ENCODE measurements at places on chromosomes 5 and 9.
A peak's percentile ranks its signal among the peaks of the same experiment; 100 is the strongest.

- peak; percentile 78 for DNase-seq
Measured at GRCh38 chr5:139752506-139753473, 42.8 kb upstream of the PSD2 start.

DNA sequence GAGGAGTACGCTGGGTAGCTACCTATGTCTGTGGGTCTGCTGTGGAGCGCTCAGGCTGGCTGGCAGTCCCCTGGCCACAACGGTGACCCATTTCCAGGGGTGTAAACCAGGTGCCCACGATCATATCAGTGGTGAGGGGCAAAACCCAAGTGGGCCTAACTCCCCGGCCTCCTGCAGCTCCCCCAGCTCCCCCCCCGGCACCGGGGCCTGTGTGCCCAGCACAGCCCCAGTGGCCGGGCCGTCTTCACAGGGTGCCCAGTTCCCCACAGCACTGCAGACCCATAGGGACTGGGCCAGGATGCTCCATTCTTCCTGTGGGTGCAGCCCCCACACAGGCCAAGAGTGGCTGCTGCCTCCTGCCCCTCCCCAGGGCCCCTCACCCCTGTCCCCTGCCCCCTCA lies 958 bp upstream of the LCN8 start:
- no peak for DNase-seq

DNA sequence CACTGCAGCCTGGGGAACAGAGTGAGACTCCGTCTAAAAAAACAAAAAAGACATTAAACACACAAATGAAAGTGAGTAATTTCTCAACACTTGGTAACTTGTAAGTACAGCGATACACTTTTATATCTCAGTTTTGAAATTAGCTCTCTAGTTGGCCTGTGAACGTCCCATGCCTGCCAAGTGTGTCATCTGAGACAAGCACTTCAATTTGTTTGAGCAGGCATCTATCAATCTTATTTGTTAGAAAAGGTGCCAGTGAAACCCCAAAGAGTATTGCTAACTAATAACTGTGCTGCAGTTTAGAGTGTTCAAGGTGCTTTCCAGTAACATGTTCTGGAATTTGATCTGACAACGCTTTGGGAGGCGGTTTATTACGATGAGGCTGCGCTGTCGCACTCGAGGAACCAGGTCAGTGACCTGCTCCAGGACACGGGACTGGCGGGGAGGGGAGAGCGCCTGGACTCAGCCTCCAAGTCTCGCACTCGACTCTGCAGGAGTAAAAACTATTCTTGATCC lies 1.1 kb upstream of the SPIN1 start:
- DNase-seq: no peak

DNA sequence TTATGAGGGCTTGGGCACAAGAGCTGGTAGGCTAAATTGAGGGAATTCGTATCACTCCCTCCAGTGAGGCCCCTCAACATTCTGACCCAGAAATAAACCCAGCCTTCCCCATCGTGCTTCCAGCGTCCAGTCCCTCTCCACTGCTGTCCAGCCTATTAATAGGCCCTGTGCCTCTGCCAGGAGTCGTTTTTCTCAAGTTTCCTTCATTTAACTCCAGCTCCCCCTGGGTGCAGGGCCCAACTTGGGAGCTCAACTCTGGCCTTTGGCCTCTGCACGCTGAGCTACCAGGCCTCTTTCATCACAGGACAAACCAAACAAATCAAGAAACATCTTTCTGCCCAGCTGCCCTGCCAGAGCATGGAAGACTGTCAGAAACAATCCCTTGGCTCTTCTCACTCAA lies 10.0 kb downstream of the HBEGF start:
- no peak for DNase-seq

GRCh38 chr9:38670542-38671371 lies 49.2 kb downstream of the FAM240B start:
- DNase-seq: no peak

GRCh38 chr5:11547730-11548129 lies 356.5 kb downstream of the CTNND2 start:
- DNase-seq: no peak

GRCh38 chr9:79623799-79624721 lies 52.3 kb downstream of the TLE4 start:
- DNase-seq: no peak

DNA sequence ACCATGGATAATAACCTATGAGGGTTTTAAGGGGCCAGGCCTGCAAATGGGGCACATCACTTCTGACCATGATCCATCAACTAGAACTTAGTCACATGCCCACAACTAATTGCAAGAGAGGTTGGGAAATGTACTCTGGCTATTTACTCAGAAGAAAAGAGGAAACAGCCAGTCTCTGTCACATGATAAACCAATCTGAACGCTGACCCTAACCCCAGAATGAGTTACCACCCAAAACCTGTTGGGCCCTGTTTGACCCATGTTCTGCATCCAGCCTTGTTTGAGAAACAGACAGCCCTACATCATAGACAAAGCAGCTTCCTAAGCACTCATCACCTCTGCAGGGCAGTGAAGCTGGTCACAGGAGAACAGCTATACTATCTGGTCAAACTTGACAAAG lies 5.8 kb downstream of the MACROH2A1 start:
- DNase-seq: no peak

GRCh38 chr5:81241961-81242648 lies 9.0 kb downstream of the CKMT2 start:
- DNase-seq: no peak

DNA sequence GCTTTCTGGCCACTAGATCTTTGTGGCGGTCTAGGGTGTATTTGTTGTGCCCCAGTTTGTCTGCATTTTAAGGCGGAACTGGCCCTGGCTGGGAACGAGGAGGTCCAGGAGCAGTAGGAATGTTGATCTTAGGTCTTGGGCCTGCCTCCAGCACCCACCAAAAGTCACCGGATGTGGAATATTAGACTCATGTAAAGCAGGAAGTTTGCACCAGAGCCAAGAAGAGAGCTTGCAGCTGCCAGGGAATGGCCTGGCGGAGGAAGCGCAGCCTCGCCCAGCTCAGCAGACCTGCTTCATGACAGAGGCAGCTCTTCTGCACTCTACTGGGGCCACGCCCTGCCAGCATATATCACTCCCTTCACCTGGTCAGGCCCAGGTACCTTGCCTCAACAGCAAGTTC lies 3.3 kb downstream of the GPX3 start:
- no peak for DNase-seq

DNA sequence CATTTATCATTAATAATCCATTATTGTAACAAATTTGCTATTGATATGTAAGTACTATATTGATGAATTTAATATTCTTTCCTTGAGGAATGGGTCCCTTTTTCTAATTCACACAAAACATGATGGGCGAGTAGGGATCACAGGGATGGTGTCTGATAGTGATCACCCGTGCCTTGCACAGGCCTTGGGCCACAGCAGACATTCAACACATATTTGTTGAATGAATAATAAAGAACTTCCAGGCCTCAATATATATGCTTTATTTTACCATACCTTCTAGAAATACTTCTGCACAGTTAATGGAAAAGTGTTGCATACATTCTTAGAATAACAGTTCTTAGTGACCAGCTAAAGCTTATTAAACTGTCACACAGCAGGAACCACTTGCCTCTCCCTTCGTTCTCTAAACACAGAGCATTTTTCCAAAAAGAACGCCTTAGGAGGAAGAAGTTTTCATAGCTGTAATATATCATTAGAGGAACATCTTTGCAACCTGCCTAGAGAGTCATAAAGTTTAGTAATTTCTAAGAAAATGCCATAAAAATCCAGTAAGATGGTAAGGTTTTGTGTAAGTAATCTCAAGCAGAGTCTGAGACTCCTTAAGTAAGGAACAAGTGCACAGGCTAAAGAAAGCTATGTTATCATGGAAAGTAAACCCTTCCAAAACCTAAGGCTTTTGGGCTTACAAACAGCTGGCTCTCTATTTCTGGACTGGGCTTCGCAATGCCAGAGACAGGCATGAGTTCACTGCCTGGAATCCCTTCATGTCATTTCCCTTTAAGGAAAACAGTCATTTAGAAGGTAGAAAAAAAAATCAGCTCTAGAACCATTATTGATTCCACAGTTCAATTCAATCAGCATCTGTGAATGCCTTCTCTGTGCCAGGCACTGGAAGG lies 17.7 kb downstream of the TTLL11 start:
- DNase-seq: peak; percentile 44

GRCh38 chr9:78927099-78927940 lies 630.4 kb downstream of the PSAT1 start:
- DNase-seq: no peak

DNA sequence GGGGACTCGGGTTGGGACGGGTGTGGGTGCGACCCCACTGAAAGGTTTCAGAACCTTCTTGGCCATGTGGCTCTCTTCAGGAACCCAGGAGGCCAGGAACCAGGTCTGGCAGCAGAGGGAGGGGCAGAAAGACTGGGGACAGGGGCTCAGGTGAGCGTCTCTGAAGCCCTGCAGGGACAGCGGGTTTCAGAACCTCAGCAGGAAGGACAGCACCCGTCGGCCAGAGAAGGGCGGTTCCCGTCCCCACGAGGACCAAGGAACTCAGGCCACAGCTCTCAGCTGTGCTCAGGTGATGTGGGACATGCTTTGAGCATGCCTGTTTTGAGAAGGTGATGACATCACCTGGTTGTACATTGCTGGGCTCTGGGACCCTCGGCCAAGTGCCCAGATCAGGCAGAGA lies 25.7 kb downstream of the SLC12A7 start:
- DNase-seq: no peak

GRCh38 chr9:5536684-5537083 lies 26.4 kb downstream of the PDCD1LG2 start:
- DNase-seq: no peak

- DNase-seq: peak; percentile 21
Measured at GRCh38 chr5:126445502-126446174, 22.4 kb downstream of the GRAMD2B start.

DNA sequence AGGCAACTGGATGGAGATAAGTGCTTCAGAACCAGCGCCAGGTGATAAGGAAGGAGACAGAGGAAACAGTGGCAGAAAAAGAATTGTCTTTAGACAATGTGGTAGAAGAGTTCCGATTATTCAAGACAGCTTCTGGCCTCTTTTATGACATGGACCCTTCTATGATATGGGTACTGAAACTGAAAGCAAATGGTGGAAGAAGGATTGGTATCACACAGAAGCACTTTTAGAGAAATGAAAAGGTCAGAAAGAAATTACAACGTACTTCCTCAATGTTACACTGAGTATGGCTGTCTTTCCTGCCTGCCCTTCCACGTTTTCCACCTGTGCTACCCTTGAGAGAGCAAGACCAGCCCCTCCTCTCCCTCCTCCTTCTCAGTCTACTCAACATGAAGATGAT lies 959.3 kb downstream of the DNAH5 start:
- DNase-seq: no peak

GRCh38 chr5:3489239-3489843 lies 106.3 kb upstream of the IRX1 start:
- DNase-seq: no peak

GRCh38 chr9:109499631-109500410 lies 1.7 kb upstream of the PTPN3 start:
- peak; percentile 49 for DNase-seq

- DNase-seq: no peak
Measured at GRCh38 chr9:33272061-33272460, 7.2 kb downstream of the CHMP5 start.

- no peak for DNase-seq
Measured at GRCh38 chr5:138935466-138935865, 60.3 kb upstream of the LRRTM2 start.

DNA sequence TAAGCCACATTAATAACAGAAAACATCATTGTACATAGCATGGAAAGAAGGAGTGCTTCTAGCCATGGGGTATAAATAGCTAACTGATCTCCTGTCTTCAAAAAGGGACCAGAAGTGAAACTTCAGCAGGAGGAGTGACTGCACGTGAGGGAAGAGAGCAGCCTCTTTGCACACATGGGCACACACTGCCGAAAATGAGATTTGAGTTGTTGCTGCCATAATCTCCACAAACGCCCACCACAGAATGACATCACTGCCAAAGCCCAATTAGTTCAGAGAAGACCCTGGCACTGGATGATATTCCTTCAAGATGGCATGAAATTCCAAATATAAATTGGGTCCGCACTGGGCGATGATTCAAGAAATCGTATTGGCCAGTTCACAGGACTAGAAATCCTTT lies 238.9 kb upstream of the NR4A3 start:
- no peak for DNase-seq

GRCh38 chr5:174799121-174799520 lies 74.7 kb downstream of the MSX2 start:
- peak; percentile 67 for DNase-seq

- peak; percentile 97 for DNase-seq
Measured at GRCh38 chr5:82421119-82421518, 143.0 kb upstream of the RPS23 start.

- no peak for DNase-seq
Measured at GRCh38 chr5:170486371-170486770, 17.4 kb upstream of the KCNIP1 start.

GRCh38 chr9:123375469-123376132 lies 19.6 kb downstream of the CRB2 start:
- no peak for DNase-seq

DNA sequence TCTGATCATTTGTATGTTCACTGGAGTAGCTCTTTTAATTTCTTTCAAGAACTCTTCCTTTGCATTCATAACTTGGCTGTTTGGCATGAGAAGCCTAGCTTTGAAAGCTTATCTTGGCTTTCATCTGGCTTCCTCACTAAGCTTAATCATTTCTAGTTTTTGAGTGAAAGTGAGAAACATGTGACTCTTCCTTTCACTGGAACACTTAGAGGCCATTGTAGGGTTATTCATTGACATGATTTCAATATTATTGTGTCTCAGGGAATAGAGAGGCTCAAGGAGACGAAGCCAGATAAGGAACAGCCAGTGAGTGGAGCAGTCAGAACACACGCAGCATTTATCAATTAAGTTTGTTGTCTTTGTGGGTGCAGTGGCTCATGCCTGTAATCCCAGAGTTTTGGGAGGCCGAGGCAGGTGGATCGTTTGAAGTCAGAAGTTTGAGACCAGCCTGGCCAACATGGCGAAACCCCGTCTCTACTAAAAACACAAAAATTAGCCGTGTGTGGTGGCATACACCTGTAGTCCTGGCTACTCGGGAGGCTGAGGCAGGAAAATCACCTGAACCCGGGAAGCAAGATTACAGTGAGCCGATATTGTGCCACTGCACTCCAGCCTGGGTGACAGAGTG lies 98.3 kb downstream of the UGCG start:
- no peak for DNase-seq

GRCh38 chr5:128287740-128288139 lies 204.2 kb downstream of the SLC12A2 start:
- DNase-seq: peak; percentile 32

- peak; percentile 69 for DNase-seq
Measured at GRCh38 chr5:78964889-78965288, 20.2 kb downstream of the ARSB start.

- no peak for DNase-seq
Measured at GRCh38 chr9:94140791-94141790, 56.8 kb downstream of the PTPDC1 start.

DNA sequence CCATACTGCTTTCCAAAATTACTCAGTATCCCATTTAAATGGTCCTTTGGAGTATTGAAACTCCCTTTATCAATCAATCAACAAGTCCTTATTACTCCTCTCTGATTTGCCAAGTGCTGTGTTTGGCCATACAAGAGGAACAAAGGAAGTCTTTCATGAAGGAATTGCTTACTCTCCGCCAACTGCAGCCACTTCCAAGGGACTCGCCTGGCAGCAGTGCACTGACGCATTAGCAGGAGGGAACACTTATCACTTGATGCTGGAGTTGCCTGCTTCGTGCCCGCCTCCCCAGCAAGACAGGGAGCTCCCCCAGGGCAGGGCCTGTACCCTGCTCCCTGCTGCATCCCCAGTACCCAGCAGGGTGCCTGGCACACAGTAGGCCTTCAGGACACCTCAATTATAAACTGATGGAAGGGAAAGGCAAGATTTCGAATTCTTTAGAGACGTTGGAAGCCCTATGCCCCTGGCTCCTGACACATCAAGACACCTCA lies 97.9 kb downstream of the CRB2 start:
- DNase-seq: no peak
